Lung (tissue), 17 donors: ENCODE measurements at places on chromosomes 7 and 10.

DNA sequence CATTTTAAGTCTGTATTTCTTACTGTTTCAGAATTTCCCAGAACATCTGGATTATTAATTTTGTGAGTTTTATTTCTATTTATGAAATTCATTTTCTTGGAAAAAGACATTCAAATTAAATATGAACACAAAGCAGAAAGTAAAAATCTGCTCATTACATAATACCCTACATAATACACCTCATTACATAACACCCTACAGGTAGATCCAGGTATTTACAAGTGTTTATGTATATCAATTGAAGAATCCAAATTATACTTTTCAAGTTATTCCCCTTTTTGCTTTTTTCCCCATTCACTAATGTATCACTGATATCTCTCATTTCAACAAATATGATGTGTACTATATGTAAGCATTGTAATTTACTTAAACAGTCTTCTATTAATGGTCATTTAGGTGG, 129.1 kb downstream of the USP6NL start:
- DNase-seq: no peak

DNA sequence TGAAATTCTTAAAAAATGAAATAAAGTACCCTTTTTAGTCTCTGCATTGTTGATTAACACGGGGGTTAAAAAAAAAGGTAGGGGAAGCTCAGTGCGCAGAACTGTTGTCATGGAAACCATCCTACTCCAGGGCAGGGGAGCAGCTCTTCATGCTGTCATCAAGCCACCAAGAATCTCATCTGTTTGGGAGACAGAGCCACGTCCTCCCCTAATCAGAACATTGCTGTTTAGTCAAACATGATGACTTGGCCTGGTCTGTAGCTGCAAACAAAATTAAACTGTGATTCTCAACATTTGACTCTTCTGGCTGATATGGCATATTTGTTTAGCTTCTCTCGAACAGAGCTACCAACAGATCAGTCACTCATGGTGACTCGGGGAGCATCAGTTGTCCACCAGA, 254.4 kb upstream of the KLF14 start:
- DNase-seq: no peak

GRCh38 chr7:3538041-3538440, 237.0 kb downstream of the SDK1 start:
- DNase-seq: no peak

DNA sequence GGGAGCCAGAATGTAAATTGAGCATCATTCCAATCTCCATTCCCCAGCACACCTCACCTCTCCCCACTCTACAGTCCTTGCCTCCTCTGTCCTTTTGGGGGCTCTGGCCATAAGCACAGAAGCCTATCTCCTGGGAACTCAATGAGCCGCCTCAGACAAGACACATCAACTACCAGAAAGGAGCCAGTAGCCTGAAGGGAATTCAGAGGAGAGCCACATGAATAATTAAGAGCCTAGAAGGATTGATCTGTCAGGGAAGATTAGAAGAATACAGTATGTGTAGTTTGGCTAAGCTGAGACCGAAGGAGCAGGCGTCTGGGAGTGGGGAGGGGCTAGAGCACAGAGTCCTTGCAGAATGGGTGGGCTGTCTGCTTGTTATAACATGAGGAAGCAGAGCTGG, 31.2 kb downstream of the FRMD4A start:
- peak; percentile 53 for DNase-seq

DNA sequence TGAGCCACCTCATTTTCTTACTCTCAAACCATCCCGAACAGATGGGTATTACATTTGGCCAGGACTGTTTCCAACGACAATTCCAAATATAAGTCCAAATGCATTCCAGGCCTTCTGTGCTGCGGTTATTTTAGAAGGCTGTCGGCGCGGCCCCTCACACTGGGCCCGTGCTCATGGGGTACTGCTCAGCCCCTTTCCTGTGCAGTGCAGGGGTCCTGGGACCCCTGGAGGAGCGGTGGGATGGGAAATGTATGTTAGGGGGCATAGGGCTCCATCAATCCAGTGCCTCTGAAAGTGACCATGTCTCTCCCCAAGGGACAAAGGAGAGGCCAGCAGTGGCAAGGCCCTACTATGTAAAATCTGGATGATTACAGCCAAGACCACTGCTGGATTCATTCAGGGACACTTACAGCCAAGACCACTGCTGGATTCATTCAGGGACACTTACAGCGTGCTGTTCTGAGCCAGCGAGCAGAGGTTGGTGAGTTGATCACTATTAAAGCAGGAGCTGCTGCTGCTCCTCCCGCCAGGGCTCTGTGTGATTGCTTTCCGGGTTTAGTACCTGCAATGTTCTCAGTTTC, 66.3 kb downstream of the CHST15 start:
- peak; percentile 86 for DNase-seq

- no peak for DNase-seq
Measured at GRCh38 chr7:85343484-85343883, 156.6 kb upstream of the SEMA3D start.

- no peak for DNase-seq
Measured at GRCh38 chr10:79446758-79447084, 1.3 kb upstream of the ZCCHC24 start.

GRCh38 chr10:86034710-86035109, 331.9 kb downstream of the GRID1 start:
- DNase-seq: no peak
